ENCODE measurements at places on chromosomes 3 and 15. TPM values are rescaled to one million over a fixed set of nuclear protein-coding genes. Genes with fewer than 3 reads are reported as not detected.

Gene TUSC7
- total RNA-seq = not detected

Gene ITGB5
- total RNA-seq = 109 TPM

GRCh38 chr3:143123353-143123984, 3.9 kb downstream of the CHST2 start:
- no peak for DNase-seq

DNA sequence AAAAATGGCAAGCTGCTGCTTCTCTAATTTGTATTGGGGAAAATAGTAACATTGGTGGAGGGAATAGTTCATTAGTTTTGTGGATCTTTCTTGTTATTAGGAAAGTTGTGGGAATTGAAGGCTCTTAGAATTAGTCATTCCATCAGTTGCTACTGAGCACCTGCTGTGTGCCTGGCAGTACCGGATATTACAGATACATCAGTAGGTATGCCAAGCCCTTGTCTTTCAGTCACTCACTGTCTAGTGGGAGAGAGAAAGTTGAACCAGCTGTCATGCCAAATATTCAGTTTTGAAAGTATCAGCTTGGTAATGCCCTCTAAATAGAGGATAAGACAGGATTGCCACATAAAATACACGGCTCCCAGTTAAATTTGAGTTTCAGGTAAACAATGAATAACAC, 32.5 kb downstream of the IGSF10 start:
- DNase-seq = no peak

DNA sequence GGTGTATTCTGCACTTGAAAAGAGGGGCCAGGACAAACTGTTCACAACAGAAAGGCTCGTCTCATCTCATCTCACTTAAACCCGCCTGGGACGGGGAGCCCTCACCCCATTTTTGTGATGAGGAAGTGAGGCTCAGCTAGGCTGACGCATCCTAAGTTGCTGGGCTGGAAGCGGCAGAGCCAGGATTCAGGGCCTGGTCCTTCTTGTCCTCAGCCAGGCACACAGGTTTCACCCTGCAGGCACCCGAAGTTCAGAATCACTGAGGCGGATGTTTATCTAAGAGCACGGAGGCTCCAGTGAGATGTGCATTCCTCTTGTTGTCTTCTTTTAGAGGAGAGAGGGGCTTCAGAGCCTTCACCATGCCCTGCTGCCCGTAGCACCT, 51.1 kb upstream of the PLXNA1 start:
- DNase-seq = no peak

DNA sequence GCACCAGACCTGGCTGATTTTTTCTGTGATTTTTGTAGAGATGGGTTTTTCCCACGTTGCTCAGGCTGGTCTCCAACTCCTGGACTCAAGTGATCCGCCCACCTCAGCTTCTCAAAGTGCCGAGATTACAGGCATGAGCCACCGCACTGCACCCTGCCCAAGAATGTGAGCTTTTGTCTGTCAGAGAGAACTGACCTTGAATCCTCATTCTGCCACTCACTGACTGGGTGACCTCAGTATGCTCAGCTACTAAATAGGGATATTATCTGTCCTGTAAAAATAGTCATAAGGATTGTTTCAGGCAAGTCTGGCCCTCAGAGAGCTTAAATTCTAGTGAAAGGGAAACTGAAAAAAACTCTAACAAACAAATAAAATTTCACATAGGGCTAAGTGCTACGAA, 2.1 kb upstream of the RFT1 start:
- no peak for DNase-seq

Gene IL16
- 3.7 TPM for total RNA-seq

Gene GABRA5
- total RNA-seq = not detected

- DNase-seq = no peak
These were observed 72.6 kb upstream of the DPH6 start for GRCh38 chr15:35618260-35619188.

DNA sequence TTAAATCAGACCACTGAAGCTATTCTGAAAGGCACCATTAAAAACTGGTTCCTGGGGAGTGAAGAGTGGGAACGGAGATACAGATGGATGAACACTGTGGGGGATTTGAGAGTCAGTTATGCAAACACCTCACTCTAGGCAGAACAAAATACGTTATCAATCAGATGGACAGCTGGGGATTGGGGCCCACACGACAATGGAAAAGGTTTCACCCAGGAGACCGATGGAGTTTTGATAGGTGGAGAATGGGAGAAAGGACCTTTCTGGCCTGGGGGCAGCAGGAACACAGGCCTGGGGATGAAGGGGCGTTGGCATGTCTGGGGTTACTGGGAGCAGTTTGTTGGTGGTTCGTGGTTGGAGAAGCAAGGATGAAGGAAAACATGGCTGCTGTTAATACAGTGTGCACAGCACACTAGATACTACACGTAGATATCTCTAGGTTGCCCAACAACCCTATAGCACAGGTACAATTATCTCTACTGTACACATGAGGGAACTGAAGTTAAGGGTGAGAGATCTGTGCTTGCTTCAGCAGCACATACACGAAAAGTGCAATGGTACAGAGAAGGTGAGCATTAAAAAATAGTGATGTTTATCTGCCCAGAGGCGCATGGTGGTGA, 16.5 kb downstream of the ST6GAL1 start:
- no peak for DNase-seq

GRCh38 chr3:176426371-176426770, 770.9 kb downstream of the TBL1XR1 start:
- DNase-seq = no peak

Data from Right ventricle myocardium inferior (tissue), 1 donor.